Kidney (tissue), 22 donors: ENCODE measurements at places on chromosomes 7 and 10.

- peak; percentile 58 for DNase-seq
Observed at GRCh38 chr7:24722386-24723177, 34.7 kb downstream of the GSDME start.

- DNase-seq: no peak
Observed at GRCh38 chr10:97427571-97428179, 1.7 kb downstream of the PGAM1 start.

- no peak for DNase-seq
Observed at GRCh38 chr10:102769375-102770107, 25.8 kb downstream of the WBP1L start.

- DNase-seq: no peak
Observed at GRCh38 chr10:30637881-30638467, 8.4 kb upstream of the LYZL2 start.

GRCh38 chr7:155997431-155998327 is 185.4 kb upstream of the SHH start:
- DNase-seq: peak; percentile 40

GRCh38 chr7:67753891-67754290 is 757.3 kb downstream of the TYW1 start:
- DNase-seq: no peak

DNA sequence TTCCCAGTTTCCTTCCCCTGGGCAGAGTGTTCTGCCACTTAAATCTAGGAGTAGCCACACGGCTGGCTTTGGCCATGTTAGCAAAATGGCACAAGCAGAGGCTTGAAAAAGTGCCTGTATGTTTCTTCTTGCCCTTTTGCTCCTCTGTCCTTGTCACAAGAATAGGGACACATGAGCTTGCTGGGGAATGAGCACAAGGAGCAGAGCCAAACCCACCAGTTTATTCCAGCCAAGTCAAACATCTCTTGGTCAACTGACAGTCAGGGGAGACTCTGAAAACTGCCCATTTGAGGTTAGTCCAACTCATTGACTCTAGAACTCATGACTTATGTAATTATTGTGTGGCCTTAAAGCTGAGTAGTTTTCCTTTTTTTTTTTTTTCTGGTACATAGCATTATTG is 739.7 kb upstream of the FZD8 start:
- no peak for DNase-seq

GRCh38 chr10:82191653-82192052 is 316.7 kb downstream of the NRG3 start:
- DNase-seq: no peak

DNA sequence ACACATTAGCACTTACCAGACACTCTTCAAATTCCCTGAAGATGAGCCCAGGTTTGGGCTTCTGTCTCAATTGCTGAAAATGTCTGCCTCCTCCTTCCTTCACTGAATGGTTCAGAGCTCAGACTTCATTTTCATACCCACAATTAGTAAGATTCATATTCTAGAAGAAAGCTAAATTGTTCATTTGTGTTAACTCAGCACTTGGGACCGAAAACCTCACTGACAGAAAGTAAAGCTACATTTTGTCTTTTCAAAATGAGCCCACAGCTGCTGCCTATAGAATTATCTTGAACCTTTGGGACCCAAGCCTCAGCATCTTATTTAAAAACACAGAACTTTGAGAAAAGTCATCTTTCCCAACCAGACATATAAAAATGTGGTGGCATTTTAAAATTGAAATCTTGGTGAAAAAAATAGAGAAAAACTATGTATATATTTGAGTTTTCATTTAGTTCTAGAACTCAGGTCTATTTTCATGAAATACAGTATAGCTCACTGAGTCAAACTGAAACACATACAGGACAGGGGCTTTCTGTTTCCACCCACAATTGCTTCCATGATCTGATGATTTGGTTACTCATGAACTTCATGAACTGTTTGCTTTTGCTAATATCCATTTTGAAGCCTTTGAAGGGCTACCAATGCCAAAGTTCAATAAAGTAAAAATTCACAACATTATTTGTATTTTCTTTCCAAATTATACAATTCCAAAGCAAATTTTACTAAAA is 119.1 kb upstream of the PFKP start:
- no peak for DNase-seq

DNA sequence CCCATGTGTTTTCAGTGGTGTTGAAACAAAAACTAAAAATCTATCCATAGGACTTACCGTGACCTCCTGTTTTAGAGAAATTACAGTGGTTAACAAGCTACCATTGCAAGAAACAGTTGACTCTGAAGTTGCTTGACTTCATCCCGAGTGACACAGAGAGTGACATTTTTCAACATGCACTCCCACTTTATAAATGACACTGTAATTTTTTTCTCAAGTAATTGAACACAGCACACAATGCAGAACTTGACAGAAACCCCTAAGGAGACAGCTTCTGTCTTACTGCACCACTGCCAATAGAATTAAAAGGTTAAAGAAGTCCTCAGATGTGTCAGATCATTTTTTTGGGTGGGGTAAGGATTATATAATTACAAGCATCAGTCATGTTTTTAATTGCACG is 246.1 kb downstream of the CELF2 start:
- no peak for DNase-seq

- DNase-seq: no peak
Observed at GRCh38 chr10:121911421-121911697, 16.5 kb downstream of the ATE1 start.

GRCh38 chr7:22911889-22912288 is 89.2 kb upstream of the TOMM7 start:
- DNase-seq: no peak

DNA sequence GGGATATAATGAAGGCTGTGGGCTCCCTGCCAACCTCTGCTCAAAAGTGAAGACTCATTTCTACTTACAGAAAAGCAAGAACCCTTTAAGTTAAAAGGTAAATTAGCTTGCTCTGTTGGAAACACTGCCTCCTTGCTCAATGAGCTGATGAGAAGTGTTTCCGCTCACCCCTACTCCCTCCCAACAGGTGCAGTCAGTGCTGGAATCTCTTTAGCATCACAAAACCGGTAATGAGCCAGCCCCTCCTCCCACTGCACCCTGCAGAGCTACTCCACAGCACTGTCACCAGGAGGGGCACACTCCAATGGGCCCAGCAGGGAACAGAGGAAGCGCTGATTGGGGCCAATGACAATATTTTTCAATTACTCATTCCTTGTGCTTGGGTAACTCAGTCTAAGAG is 262.5 kb downstream of the TCERG1L start:
- DNase-seq: no peak

- no peak for DNase-seq
Observed at GRCh38 chr7:38615665-38616064, 15.5 kb downstream of the AMPH start.

DNA sequence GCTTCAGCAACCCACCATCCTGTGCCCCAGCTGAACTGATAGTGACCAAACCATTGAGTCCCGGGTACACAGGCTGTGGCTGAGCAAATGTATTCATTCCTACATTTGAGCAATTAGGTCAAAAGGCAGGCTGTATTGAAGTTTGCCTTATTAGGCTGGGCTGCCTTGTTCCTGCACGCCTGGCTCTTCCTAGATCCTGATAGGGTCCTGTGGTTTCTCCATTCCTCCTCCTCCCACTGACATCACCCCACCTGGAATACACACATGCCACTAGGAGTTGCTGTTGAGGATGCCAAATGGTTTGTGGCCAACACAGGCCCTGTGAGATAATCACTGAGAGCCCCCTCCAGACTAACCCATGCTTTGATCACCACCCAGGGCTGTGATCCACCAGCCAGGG is 66.4 kb upstream of the FGFR2 start:
- DNase-seq: no peak

GRCh38 chr10:35046074-35046473 is 44.1 kb downstream of the CUL2 start:
- no peak for DNase-seq

DNA sequence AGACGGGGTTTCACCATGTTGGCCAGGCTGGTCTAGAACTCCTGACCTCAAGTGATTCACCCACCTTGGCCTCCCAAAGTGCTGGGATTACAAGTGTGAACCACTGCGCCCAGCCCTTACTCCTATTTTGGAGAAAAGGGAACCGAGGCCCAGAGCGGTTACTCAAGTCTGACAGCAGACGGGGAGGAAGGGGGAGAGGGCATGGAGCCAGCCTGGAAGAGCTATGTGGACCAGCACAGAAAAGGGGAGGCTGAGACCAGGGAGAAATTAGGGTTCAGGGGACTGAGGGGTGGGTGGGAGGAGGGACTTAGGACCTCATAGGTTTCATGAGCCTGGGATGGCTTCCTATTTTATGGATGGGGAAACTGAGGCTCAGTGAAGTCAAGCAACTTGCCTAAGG is 1.5 kb downstream of the SFRP5 start:
- no peak for DNase-seq

DNA sequence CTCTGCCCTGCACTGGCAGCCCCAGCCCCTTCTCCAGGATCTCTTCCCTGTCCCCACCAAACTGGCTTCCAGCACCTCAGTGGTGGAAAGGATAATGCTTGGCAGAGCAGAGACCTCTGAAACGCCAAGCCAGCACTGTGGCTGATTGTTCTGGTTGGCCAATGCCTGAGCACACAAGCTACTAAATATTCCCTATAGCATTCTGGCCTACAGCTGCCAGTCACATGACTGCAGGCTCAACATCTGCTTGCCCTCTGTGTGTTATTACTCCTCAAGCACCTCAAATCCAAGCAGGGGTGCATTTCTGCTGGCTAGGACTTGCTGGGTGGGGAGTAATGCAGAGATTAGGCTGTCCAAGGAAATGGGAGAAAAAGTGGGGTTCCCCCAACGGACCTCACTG is 6.1 kb downstream of the TBATA start:
- no peak for DNase-seq

DNA sequence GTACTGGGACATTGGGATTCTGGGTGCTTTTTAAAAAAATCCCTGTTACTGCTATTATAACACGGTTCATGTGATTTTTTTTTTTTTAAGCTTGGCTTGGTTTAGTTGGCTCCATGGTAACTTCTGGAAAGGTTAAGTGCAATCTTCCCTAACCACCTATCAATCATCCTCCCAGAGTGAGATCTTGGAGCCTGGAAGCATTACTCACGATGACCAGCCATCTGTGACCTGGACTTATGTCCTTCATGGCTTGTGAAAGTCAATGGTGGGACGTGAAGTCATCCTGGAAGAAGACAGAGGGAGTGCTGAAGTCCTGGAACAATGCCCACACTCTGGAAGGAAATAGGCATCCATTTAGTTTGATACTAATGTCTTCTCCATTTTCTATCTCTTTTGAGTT is 135.5 kb upstream of the FRMD4A start:
- DNase-seq: no peak

- DNase-seq: no peak
Observed at GRCh38 chr10:59087486-59087885, 89.0 kb upstream of the PHYHIPL start.

GRCh38 chr10:12709521-12709963 is 292.0 kb downstream of the CCDC3 start:
- DNase-seq: no peak

- DNase-seq: no peak
Observed at GRCh38 chr7:46157931-46158330, 236.9 kb upstream of the IGFBP3 start.

- DNase-seq: peak; percentile 50
Observed at GRCh38 chr10:129323879-129324278, 143.2 kb upstream of the MGMT start.

DNA sequence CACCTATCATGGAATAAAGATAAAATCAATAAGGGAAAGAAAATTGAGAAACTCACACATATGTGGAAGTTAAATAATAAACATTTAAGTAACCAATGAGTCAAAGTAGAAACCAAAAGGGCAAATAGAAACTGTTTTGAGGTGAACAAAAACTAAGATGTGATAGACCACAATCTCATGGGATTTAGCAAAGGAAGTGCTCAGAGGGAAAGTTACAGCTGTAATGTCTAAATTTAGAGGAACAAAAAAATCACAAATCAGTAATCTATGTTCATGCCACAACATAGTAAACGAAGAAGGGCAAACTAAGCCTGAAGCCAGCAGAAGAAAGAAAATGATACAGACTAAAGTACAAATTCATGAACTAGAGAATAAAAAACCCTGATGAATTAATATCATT is 16.3 kb downstream of the CYP3A4 start:
- DNase-seq: no peak

DNA sequence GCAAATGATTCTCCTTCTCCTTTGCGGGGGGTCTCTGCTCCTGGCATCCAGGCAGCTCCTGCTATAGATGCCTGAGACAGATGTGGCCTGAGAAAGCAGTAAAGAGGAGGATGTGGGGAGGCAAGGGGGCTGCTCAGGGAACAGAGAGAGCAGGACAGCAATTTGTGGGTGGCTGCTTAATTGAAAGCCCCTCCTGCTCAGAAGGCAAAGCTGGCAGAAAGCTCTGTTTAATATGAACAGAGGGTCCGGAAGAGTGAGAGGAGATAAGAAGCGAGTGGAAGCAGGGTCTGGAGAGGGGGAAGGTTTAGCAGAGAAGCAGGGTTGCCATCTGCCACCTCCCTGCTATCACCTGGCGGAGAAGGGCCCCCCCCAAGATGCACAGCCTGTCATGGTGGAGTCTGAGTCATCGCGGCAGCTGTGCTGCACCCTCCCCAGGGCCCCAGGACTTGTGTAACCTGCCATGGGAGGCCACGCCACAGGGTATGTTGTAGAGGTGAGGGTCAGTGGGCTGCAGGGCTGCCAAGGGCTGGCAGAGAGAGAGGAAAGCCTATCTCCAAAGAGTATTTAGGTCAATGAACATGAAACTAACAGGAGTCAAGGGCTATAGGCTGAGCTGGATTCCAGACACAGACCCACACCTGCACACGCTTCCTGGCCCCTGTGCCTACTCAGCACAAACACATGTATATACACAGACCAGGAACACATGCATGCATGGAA is 1109.8 kb upstream of the AUTS2 start:
- no peak for DNase-seq

- DNase-seq: no peak
Observed at GRCh38 chr10:119803264-119803663, 69.4 kb downstream of the MCMBP start.

- DNase-seq: no peak
Observed at GRCh38 chr10:34102893-34103506, 712.1 kb downstream of the PARD3 start.

- no peak for DNase-seq
Observed at GRCh38 chr10:92778091-92778490, 70.2 kb upstream of the EXOC6 start.

DNA sequence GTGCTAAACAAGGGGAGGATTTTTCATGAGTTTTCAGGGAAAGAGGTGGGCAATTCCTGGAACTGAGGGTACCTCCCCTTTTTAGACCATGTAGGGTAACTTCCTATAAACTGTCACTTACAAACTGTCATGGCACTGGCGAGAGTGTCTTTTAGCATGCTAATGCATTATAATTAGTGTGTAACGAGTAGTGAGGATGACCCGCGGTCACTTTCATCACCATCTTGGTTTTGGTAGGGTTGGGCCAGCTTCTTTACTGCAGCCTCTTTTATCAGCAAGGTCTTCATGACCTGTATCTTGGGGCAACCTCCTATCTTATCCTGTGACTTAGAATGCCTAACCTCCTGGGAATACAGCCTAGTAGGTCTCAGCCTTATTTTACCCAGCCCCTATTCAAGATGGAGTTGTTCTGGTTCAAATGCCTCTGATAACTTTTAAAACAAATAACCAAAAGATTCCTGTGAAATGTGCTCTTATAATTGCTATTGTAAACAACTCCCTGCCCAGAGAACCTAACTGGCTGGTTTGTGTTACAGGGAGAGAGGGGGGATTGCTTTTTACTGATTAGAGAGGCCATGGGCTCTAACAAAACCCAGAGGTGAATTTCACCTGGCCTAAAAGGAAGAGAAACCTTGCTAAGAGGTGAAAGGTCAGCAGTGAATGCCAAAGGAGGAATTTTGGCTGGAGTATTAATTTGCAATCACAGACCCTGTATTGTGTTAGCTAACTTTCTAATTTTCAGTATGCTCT is 64.3 kb downstream of the EEPD1 start:
- DNase-seq: no peak

- peak; percentile 54 for DNase-seq
Observed at GRCh38 chr7:74464931-74465886, 11.5 kb downstream of the GTF2IRD1 start.
